ENCODE measurements at places on chromosomes 5 and 9. TPM values are rescaled to one million over a fixed set of nuclear protein-coding genes. Genes with fewer than 3 reads are reported as not detected.

Gene PCDHGB2
- total RNA-seq, result 1.0 TPM

Gene CCDC152
- total RNA-seq, result 6.3 TPM

Gene PHYHD1
- total RNA-seq, result 1.2 TPM

Gene LHX6
- not detected for total RNA-seq

Gene DELE1
- total RNA-seq, result 82.5 TPM

Gene PCDHB14
- not detected for total RNA-seq

Gene ST6GALNAC4
- 23.2 TPM for total RNA-seq

Gene MTRR
- 69.1 TPM for total RNA-seq

Gene TPD52L3
- total RNA-seq, result not detected

Gene ACOT12
- not detected for total RNA-seq

Gene SHOC1
- not detected for total RNA-seq

Gene IRX4
- not detected for total RNA-seq

Gene PPP2R2B
- 0.52 TPM for total RNA-seq

Gene FAM221B
- not detected for total RNA-seq

Gene HTR4
- not detected for total RNA-seq

Gene CCNO
- not detected for total RNA-seq

Gene CCDC69
- 63.5 TPM for total RNA-seq

Gene MARVELD2
- 0.16 TPM for total RNA-seq

Gene IFNK
- not detected for total RNA-seq

Gene CDC20B
- 0.32 TPM for total RNA-seq

Gene OR1Q1
- not detected for total RNA-seq
